Vagina (tissue), 2 donors: ENCODE measurements at places on chromosomes 6 and 20.

- DNase-seq, result no peak
Observed at GRCh38 chr6:115524821-115525220, 535.9 kb downstream of the FRK start.

GRCh38 chr6:2476376-2476775, 231.0 kb upstream of the GMDS start:
- DNase-seq, result no peak

DNA sequence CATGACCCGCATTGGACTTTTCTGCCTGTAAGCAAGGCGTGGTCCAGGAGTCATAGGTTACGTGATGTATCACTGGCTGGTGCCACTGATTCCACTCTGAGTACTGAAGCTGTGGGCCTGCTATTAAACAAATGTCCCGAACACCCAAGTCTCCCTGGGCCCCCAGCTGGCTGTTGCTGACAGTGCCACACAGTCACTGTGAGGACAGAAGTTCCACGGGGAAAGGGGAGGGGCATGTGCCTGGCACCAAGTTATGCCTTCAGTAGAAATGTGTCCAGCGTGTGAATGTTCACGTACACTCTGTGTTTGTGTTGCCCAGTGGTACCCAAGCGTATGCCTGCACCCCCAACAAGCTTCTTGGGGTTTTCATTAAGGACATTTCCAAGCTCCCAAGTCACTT, 171.4 kb upstream of the QKI start:
- no peak for DNase-seq

DNA sequence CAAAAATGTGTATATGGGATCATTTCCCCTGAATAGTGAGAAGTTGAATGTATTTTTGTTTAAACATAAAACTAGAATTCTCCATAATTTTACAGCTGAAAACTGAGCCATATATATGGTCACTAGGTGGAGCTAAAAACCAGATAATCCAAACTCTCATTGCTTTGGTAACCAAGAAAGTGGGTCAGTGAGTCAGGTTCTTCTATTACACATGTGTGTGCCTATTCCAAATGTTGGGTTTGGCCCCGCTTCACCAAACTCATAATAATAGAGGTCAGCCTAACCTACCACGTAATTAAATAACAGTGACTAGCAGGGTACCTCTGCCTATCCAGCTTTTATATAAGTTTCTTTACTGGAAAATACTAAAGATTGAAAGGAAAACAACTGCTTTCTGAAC, 19.3 kb upstream of the RNGTT start:
- no peak for DNase-seq

DNA sequence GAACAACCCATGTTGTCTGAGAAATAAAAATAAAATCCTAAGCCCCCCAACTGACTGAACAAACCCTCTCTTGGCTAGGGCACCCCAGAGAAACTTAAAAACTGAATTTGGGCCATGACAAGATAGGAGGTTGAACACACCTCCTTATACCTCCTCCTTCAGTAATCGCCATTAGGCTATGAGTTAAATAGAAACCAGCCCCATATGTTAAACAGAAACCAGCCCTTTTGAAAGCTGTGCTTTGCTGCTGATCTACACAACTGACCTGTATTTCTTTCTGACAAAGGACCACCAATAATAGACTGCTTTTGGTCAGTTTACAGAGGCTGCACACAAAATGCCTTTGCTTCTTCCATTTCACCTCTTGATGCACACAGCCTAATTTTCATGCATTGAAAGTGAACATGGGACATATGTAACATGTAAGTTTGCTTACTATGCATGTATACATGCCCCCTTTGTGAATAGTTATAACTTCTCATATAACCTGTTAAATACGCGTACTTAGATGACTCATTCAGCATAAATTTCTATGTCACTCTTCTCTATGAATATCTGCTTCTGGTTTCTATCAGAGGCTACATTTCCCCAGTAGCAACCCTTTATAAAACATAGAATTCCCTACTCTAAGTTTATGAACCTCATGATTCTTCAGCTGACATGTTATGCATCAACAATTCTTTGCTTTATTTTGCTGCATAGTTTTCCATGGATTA, 462.9 kb downstream of the COL12A1 start:
- no peak for DNase-seq

DNA sequence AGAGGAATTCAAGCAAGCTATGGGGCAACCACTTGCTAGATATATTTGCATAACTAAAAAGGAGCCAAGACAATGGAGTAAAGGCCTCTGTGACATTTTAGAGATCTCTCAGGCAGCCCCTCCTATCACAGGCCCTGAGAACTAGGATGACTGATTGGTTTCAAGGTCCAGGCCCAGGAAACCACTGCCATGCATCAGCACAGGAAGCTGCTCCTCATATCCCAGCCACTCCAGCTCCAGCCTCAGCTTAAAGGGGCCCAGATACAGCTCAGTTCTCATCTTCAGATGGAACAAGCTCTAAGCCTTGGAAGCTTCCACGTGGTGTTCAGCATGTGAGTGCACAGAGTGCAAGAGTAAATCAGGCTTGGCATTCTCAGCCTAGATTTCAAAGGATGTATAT, 21.1 kb upstream of the THBS2 start:
- no peak for DNase-seq

DNA sequence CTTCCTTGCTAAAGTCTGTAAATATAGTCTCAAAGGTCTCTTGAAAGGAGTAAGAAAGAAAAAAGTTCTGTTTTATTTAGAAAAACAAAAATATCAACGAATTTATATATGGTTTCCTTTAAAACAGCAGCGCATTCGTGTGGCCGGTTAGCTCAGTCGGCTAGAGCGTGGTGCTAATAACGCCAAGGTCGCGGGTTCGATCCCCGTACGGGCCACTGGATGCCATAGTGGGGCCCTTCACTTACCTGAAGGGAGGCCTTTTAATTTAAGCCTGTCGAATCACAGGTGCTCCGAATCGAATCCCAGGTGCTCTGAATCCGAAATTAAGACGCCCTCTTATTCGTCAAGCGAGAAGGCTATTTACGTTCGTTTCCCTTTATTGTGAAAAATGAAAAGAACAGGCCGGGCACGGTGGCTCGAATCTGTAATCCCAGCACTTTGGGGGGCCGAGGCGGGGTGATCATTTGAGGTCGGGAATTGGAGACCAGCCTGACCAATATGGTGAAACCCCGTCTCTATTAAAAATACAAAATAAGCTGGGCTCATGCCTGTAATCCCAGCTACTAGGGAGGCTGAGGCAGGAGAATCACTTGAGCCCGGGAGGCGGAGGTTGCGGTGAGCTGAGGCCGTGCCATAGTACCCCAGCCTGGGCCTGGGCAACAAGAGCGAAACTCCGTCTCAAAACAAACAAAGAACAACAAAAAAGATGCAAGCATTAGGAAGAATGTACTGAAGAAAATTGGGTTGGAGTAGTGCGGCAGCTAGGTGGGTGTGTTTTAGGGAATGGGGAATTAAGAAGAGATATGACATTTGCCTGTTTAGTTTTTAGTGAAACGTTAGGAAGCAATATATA, 195.8 kb upstream of the ZNF184 start:
- no peak for DNase-seq

GRCh38 chr6:25166955-25167748, 112.0 kb upstream of the CARMIL1 start:
- DNase-seq, result no peak

- no peak for DNase-seq
Observed at GRCh38 chr20:50283922-50284810, 93.5 kb downstream of the CEBPB start.
